NCI-H226 (cell line): ENCODE measurements at places on chromosomes 7 and 10.

- DNase-seq, result no peak
Observed at GRCh38 chr7:99733448-99733847, 1.5 kb downstream of the CYP3A7 start.

DNA sequence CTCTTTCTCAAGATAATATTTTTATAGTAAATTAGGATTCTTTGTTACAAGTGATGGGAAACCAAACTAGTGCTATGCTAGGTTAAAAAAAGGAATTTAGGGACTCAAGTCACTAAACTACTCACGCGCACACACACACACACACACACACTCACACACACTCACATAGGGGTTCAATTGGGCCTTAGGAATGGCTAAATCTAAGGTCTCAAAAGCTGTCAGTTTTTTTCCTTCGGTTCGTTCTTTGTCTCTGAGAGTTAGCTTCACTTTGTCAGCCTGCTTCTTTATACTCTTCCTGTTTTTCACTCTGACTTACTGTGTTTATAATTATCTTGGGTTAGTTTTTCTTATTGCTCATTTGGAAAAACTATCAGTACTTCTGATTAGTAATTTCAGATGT lies 138.9 kb downstream of the ADK start:
- no peak for DNase-seq

DNA sequence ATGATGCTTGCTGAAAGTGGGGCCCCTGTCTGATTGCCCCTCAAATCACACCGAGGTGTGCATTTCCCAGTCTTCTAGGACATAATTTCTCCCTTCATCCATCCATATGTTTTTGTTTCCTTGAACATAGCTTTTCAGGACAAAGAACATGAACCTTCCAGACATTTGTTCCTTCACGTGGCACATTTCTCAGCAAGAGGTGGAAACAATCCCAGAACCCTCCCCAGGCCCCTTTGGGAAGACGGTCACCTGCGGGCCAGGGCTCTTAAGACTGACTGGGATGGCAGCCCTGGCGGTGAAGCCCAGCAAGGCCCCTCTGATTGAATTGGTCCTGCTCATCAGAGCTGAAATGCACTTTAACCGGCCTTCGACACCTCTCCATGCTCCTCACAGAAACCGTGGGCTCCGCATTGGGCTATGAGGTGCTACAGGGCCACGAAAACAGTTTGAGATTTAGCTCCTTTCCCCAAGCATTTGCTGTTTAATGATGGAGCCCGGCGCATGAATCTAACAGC lies 522.5 kb upstream of the DPP6 start:
- no peak for DNase-seq

DNA sequence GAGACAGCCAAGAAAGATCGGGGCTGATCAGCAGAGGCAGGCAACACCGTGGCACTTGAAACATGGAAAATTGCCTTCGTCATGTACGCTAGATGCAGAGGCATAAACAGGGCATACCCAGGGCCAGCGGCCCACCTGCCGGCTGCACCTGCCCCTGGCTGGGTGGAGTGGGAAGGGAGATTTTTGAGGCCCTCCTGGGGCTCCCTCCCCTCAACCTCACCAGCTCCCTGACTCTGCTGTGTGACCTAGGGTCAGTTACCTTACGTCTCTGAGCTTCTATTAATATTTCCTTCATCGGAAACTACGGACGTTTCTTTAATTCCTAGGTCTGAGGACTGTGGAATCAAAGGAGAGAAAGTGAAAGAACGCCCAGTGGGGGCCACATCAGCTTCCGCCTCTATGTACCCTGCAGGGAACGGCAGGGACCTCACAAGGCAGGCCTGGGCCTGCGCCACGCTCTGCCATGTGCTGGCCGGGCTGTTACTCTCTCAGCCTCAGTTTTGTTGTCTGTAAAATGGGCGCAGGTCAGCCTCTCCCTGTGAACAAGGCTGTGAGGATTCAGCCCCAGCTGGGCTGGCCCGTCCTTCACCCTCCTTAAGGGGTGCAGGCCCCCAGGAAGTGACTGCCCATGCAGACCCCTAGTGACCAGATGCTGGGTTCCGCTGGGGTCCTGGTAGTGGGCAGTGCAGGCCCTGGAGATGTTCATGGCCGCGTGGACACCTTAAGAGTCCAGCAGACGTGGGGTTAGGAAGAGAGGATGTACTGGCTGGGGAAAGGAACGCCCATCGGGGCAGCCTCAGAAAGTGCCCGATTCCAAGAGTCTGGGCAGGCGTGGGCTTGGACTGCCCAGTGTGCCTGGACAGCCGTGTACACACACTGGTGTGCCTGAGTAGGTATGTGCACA lies 22.7 kb downstream of the ELFN1 start:
- no peak for DNase-seq

DNA sequence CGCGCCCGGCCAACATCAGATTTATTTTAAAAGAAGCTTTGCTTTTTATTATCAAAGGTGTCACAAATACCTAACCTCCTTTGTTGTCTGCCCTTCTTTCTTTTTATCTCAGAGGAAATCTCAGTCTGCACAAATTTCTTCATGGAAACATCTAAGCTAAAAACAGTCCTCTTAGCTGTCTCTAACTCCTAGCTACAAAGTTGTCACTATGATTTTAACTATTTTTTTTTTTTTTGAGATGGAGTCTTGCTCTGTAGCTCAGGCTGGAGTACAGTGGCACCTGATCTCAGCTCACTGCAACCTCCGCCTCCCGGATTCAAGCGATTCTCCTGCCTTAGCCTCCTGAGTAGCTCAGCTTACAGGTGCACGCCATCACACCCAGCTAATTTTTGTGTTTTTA lies 7.3 kb downstream of the TRA2A start:
- DNase-seq, result no peak

- peak; percentile 9 for DNase-seq
Observed at GRCh38 chr10:14953424-14954000, 384 bp downstream of the DCLRE1C start.

GRCh38 chr7:66355756-66356155 lies 150.6 kb downstream of the TPST1 start:
- DNase-seq, result no peak

DNA sequence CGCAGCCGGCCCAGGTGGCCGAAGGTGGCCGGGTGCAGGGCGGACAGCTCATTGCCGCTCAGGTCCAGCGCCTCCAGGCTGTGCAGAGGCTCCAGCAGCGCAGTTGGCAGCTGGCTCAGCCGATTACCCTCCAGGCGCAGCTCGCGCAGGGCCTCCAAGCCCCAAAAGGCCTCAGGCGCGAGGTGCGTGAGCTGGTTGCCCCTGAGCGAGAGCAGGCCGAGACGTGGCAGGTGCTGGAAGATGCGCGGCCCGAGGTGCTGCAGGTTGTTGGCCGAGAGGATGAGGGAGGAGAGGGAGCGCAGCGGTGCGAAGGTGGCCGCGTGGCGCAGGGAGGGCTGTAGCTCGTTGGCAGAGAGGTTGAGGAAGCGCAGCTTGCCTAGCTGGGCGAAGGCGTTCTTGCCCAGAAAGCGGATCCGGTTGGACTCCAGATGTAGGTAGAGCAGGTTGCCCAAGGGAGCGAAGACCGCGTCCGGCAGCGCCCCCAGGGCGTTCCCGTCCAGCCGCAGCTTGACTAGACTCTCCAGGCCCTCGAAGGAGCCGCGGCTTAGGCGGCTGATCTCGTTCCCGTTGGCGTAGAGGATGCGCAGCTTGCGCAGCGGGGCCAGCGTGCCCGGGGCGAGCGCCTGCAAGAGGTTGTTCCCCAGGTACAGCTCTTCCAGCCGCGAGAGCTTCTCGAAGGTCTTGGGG lies 923 bp downstream of the TRIL start:
- DNase-seq, result no peak

- no peak for DNase-seq
Observed at GRCh38 chr7:131013716-131014115, 279.7 kb upstream of the KLF14 start.

DNA sequence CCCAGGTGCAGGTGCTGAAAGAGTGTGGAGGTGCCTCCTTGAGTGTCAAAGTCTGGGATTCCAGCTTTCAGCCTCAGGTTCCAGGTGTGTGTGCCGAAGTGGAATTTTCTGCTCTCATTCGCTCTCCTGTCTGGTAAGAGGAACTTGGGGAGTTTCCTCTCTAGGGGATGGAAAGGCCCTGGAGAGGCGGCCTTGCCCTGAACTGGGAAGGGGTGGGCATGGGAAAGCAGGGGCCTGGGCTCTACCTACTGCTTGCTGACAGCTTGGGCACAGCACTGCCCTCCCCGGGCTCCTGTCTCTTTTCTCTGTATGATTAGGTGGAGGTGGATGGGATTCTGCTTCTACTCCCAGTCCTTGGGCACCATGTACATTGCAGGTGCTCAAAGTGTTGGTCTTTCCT lies 192.8 kb downstream of the ZNF716 start:
- DNase-seq, result no peak

- no peak for DNase-seq
Observed at GRCh38 chr7:155220903-155221302, 76.8 kb upstream of the INSIG1 start.

DNA sequence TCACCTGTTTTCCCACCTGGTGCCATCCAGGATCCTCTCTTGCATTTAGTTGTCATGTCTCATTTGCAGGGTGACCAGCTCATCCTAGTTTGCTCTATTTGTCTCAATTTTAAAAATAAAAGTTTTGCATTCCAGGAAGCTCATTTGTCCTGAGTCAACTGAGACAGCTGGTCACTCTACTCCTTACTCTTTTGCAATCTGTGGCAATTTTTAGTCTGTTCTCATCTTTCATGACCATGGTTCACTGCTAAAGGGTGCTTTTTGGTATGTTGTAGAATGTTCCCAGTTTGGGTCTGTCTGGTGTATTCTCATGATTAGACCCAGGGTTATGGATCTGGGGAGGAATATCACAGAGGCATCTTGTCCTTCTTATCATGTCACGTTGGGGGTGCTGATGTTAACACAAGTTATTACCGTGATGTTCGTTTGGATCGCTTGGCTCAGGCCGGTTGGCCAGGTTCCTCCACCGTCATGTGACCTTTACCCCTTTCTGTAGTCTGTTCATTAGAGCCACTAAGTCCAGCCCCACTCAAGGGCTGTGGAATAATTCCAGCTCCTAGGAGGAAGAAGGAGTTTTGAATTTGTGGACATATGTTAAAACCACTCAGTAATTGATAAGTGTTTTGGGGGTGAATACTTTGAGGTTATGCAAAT lies 103.3 kb upstream of the IGFBP3 start:
- DNase-seq, result no peak

DNA sequence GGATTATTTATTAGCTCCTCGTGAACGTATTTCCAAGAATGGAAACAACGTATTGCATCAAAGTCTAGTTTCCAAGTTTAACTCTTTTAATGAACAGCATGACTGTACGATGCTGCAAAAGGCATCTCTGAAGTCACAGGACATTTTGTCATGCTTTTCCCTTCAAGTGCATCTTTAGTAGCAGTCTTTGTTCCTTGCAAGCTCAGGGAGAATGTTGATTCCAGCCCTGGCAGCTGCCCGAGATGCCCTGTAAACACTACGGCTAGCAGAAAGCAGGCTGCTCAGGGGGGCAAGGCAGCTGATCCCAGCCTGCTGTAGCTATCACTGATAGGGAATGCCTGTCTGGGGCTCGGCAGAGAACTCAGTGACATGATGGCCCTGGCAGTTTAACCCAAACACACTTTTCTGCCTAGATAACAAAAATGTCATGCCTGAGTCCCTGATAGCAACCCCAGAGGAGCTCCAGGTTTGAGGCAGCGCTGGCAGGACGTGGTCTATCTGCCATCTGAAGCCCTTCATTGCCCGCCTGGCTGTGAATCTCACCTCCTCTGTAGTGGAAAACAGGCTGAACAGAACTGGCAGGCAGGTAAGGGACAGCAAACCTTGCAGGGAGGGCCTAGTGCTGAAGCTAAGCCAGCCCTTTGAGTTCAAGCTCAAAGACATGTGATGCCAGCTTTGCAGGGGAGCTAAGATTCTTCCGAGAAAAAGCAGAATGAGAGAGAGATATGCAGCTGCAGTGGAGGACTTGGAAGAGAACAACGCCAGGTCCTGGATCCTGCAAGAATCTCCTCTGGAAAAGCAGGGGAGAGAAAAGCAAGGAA lies 264.6 kb downstream of the SNX10 start:
- no peak for DNase-seq

DNA sequence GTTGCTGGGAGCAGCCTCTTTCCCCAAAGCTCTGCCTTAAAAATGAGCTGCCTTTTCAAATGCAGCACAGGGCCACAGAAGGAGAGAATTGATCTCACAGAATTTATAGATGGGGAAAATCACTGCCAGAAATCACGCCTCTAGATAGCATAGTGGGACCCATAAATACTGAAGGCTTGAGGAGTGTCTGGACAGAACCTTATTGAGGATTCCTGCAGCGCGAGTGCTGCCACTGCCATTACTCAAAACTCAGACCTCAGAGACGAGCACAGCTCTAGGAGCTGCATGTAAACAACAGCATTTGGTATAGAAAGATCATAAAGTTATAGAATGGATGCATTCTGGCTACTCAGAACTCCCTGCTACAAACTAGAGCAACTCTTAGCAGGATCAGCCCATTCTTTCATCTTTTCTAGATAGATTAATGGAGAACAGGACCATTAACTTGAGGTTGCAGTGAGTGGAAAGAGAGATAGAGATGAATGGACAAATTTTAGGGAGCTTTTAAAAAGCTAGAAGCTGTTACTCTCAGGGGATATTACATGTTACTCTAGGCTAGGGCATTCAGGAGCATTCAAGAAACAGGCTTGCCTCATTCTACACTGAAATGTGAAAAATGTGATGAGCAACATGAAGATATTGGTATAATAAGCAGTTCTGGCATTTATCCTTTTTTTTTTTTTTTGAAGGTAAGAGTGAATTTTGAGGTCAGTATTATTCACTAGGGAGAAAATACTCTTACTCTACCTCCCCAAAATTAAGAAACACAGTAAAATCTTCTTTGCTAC lies 267.2 kb upstream of the SLC26A5 start:
- no peak for DNase-seq

DNA sequence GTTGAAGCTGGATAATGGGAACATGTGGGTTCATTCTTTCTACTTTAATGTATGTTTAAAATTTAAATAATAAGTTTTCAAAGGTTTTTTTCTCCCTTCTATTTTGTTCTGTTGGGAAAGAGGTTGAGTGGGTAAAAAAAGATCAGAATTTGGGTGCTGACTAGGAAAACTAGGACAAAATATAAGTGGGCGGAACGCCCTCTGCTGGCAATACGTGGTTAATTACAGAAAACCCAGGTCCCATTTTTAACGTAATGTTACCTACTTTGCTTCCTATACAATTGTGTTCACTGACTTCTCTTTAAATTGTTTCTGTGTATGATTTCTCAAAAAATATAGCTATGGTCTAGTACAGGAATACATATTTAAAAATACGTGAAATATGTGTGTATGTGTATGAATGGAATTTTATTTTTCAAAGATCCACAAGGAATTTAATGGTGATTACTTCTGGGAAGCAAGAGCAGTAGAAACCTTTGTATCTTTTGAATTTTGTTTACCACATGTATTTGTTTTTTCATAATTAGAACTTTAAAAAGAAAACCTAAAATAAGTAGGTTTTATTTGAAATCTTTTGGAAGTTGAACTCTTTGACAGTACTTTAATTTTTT lies 8.7 kb downstream of the ECD start:
- peak; percentile 2 for DNase-seq

GRCh38 chr7:92763636-92764423 lies 72.5 kb downstream of the CDK6 start:
- peak; percentile 88 for DNase-seq

- no peak for DNase-seq
Observed at GRCh38 chr10:990808-991207, 2.6 kb downstream of the GTPBP4 start.
